ENCODE measurements at places on chromosomes 5 and 9.

- DNase-seq = no peak
Observed at GRCh38 chr9:87878989-87879511, 3.6 kb upstream of the SPATA31E1 start.

DNA sequence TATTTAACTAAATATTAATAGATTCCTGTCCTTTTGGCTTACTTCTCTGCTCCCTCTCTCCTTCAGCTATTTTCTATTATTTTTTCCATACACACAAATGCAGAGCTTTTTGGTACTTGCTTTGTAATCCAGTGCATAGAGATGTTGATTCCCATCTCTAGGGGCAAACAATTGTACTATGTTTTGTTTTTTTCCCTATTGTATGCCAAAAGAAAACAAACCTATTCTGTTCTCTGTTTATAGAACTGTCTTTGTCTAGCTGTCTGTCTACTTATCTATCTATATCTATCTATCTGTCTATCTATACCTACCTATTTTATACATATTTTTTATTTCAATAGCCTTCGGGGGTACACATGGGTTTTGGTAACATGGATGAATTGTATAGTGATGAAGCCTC is 121.6 kb upstream of the LIFR start:
- DNase-seq = no peak

GRCh38 chr9:72882117-72882775 is 70.6 kb downstream of the ALDH1A1 start:
- DNase-seq = no peak

DNA sequence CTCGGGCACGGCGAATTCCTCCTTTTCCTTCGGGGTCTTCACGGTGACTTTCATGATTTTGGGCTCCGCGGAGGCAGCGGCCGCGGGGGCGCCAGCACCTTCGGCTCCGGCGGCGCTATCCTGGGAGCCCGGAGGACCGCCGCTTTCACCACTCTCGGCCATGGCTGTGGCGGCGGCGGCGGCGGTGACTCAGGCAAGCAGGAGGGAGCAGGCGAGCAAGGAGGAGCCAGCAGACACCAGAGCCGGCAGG is 315 bp downstream of the UBQLN1 start:
- peak; percentile 75 for DNase-seq

- no peak for DNase-seq
Observed at GRCh38 chr5:68189171-68189570, 26.4 kb upstream of the PIK3R1 start.

GRCh38 chr5:39648848-39649227 is 224.1 kb upstream of the DAB2 start:
- no peak for DNase-seq

- no peak for DNase-seq
Observed at GRCh38 chr5:101153526-101153925, 250.4 kb upstream of the ST8SIA4 start.

DNA sequence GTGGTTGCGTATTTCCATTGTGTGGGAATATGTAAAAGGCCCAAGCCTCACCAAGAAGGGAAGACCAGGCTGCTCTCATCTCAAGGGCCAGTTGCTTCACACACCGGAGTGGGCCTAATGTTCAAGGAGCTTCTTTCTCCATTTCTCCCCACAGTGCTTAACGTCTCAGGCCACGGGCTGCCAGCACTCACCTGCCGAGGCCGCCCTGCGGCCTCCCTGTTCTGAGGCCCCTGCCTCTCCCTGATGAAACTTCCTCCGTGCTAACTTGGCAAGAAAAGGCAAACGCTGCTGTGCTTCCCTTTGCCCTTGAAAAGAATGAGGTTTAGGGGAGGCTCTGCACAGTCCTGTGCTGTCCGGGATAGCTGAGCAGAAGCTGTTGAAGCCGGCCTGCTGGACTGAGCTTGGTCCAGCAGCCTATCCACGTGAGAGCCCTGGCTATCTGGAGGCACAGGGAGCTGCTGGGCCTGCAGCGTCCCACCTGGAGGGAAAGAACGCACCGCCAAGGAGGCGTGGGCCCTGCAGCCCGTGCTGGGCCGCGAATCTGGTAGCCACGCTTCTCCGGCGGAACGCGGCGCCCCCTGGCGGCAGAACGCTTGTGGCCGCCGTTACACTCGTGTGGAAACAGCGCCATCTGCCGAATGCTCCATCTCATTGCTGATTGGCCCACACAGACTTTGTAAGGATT is 73.5 kb upstream of the PRSS3 start:
- DNase-seq = peak; percentile 89

DNA sequence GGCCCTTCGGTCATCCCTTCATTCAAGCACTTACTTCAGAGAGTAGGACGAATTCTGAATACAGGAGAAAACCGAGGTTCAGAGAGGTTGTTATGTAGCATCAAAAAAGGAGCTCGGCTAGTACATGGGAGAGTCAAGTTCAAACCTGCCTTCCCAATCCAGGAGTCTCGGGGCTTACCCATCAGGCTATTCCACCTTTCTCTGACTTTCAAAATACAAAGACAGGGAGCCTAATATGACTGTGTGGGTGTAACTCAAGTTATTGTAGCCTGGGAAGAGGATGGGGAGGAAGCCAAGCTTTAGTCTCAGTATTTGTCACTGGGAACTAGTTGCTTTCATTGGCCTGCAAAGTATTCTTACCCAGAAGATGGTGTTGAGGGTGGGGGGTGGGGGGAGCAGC is 274.8 kb upstream of the PANK3 start:
- no peak for DNase-seq

DNA sequence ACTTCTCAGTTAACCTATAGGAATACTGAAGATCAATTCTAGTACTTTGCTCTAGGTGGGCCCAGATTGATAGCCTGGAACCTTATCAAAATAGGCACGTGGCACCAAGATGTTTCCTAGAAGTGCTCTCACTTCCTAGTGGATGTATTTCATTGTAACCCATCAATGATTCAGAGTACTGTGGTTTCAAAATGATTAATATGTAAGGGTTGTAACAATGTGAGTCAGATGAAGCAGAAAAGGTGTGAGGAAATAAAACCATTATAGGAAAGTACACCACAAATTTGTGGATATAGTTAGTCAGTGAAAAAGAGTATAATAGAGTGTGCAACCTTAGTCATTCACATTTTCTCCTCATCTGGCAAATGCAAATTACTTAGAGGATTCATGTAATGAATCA is 177.3 kb upstream of the FST start:
- no peak for DNase-seq

DNA sequence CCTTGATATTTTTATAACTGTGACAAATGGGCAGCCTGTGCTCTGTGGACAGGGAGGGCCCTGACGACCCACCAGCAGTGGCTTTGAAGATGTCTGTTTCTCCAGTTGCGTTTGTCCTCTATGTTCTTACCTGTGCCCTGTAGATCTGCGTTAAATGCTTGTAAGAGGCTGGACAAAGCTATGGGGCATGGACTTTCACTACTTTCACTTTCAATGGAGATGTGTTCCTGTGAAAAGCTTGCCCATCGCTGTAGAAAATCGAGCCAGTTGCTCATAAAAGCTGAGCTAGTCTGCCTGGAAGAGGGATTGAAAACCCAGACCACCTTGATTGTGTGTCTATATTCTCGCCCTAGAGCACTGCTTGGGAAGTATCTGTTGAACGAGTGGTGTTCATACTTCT is 74.1 kb downstream of the PSAT1 start:
- no peak for DNase-seq

DNA sequence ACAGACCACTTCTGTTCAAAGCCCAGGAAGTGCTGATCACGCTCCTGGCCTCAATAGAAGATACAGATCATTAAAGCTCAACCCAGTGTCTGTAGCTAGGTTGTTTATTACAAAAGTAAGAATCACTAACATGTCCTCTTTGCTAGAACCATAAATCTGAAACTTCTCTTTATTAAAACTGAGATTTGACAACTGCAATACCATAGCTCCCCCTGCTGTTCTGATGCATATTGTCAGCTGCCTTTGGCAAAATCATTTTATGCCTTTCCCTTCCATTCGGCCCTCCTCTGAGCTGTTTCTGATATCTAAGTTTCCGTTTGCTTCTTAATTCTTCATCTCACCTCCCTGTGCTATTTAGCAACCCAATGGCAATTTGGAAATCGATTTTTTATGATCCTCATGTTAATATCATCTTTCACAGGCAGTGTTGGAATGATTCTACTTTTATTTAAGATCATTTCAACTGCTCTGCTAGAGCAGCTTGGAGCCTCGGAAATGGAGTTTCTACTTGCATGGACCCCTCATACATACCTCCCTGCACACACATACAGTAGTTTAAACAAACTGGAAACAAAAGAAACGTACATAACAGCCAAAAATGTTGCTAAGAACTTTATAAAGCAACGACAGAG is 998.8 kb downstream of the MAT2B start:
- DNase-seq = no peak
